Activated effector memory CD4-positive, alpha-beta T cell treated with anti-CD3 and anti-CD28 coated beads, Interleukin-2, amount 50 U/mL, for 16 hours (primary cell): ENCODE measurements at places on chromosomes 2 and 18.

GRCh38 chr2:231554748-231555545 is 24.7 kb upstream of the NMUR1 start:
- no peak for DNase-seq

DNA sequence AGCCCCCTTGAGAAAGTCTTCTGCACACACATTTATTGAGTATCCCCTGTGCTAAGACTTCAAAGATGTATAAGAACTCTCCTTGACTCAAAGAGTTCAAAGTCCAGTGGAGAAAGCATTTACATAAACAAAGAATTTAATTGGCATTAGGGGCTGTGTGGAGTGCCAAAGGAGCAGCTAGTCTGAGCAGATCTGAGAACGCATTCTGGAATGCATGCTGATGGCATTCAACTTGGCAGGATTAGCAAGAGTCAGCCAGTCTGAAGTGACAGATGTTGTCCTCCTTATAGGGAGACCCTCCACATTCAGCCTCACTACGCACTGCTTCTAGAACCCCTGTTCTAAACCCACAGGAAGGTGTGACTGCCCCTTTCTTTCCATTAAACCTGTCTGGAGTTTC is 191.5 kb downstream of the RAD51AP2 start:
- no peak for DNase-seq

- DNase-seq = no peak
Measured at GRCh38 chr2:149160701-149161217, 122.3 kb downstream of the LYPD6B start.

- no peak for DNase-seq
Measured at GRCh38 chr2:224668123-224668909, 47.8 kb downstream of the CCDC195 start.

GRCh38 chr18:48924630-48925490 is 25.9 kb downstream of the SMAD7 start:
- DNase-seq = peak; percentile 69

GRCh38 chr2:240506406-240507059 is 51.3 kb downstream of the ANKMY1 start:
- peak; percentile 50 for DNase-seq

DNA sequence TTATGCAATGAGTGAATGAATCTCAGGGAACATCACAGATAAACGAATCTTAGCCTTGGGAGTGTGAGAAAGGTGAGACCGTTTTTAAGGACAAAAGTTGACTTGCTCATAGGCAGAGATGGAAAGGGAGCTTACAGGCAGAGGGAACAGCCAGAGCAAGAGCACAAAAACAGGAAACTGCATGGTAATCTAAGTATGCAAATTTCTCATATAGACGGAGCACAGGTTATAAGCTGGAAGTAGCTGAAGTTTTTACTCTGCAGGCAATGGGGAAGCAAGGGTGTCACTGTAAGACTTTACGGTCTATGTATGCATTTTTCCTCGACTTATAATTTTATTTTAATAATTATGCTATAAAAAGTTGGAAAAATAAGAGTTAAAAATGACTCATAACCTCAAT is 44.8 kb upstream of the STRN start:
- no peak for DNase-seq

DNA sequence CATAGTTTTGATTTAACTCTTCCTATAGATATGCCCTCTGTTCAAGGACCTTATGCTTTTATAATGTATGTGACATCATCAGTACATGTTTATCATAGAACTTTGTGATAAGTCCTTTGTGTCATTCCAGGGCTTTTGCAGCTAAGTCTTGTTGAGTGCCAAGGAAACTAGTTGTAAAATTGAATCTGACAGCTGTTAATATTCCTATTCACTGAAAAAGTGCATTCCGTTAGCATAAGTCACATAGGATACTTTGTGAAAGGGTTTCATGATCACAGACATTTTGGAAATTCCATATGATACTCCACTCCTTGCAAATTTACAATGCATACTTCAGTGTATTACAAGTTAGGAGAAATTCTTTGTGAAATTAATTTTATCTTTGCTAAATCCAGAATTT is 503.4 kb downstream of the CCDC85A start:
- DNase-seq = no peak

- DNase-seq = no peak
Measured at GRCh38 chr2:217244815-217245214, 385.0 kb upstream of the TNP1 start.

DNA sequence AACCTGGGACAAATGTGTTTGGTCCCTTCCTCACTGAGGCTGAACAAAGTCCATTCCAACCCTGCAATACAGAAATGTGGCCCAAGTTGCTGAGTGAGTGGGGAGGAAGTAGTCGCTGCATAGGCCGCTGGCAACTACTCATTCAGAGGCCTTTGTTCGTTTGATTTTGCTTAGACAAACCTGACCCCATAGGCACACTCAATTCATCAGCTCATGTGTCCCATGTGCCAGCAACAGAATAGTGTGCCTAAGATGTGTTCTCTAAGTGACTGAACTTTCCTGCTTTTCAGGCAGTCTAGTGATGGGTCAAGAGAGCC is 23.0 kb downstream of the PTPN18 start:
- no peak for DNase-seq

DNA sequence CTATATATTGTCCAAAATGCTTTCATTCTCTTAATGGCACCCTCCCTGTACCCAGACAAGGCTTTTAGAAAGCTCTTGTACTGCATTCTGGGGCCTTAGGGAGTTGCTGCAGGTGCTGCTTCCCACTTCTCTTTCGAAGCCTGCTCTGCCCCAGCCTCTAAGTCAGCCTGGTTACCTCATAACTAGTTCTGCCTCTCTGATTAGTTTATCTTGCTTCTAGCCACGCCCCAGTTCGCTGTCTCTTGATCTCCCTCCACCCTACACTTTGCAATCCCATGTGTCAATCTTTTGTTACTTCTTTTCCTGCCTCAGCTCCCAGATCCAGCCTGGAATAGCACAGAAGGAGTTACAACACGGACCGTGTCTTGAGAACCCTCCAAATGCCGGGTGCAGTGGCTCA is 13.8 kb upstream of the NCOA1 start:
- DNase-seq = no peak

DNA sequence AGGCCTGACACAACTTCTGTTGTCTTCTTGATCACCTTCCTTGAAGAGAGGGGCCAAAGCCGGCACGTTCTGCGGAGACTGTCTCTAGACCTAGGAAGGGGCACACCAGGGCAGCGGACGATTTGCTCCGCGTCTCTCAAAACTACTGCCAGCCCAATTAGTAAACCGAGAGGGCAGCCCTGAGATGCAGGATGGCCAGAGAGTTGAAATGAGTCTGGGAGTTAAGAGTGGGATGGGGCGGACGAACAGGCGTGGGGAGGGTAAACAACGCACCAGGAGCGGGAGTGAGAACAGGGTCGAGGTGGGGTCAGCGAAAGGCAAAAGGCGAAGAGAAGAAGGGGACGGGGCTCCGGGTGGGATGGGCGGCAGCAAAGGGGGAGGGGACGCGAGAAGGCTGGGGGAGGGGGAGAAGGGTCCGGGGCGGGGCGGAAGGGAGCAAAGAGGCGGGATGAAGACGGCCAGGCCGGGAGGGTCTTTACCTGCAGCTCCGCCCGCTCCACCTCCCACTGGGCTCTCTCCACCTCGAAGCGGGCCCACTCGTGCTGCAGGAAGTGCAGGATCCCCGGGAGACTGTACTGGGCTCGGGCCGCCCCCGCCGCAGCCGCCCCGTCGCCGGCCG is 476 bp downstream of the STRN start:
- DNase-seq = peak; percentile 73

DNA sequence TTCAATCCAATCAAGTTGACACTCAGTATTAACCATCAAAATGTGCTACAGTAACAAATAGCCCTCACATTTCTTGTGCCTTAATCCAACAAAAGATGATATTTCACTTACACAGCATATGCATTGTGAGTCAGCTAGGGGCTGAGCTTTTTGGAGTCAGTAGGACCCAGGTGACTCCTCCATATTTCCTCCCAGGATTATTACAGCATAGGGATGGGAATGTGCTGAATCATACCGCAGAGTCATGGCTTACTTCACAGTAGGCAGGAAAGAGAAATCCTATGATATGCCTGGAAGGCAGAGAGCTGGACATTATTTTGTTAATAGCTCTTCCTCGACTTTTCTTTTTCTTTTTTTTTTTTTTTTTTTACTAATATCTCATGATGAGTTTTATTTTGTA is 153.3 kb downstream of the TMEM182 start:
- DNase-seq = no peak

GRCh38 chr2:35803126-35803525 is 552.5 kb upstream of the CRIM1 start:
- DNase-seq = no peak

DNA sequence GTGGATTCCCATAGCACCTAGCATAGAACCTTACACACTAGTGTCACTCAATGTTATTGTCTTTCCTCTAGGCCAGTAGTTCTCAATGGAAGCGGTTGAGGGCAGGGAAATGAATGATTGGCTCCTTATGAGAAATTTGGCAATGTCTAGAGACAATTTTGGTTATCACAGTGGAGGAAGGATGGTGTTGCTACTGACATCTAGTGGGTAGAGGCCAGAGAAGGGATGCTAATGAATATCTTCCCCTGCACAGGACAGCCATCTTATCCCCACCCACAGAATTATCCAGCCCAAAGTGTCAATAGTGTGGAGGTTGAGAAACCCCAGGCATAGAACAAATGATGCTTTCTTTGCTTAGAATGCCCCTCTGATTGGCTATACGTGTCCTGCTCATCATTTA is 15.8 kb downstream of the C18orf63 start:
- DNase-seq = no peak

DNA sequence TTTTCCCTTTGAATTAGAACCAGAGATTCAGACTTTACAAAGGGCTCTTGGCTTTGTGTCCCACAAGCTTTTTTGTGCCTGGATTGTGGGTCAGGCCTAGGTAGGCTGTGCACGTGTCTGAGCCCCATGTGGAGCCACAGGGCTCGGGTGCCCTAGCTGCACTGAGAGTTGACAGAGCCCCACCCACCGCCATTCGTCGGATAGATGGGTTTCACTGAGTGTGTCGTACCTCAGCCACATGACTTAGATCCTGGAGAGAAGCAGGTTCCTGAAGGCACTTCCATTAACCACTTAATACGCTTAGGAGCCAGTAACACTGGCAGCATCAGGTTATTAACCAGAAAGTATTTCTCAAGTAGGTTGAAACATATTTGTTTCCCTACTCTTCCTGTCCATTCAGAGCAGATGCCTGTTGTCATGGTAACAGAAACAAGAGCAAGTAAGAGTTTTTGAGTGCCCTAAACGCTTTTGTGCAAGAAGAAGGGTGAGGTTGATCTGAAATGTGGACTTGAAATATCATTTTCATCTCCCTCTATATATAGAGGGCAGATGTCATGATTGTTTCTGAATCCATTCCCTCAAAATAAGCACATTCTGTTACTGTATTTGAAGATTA is 30.0 kb downstream of the ADCYAP1 start:
- DNase-seq = no peak

DNA sequence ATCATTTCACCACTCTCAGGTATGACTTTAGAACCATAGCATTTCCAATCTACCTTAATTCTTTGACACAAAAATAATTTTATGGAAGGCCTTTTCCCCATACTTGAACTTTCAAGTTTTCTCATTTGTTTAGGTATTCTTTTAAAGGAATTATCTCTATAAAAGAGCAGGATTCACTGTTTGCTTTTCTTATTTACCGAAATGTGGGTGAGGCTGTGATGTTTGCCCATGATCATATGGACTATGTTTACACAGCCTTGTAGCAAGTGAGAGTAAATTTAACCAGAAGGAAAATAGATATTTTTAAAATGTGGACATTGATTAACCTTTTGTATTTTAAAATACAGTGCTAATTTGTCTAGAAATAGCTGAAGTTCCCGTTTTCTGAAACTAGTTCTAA is 26.3 kb downstream of the CAB39 start:
- no peak for DNase-seq

- no peak for DNase-seq
Measured at GRCh38 chr2:215851082-215851481, 162.3 kb downstream of the MREG start.

DNA sequence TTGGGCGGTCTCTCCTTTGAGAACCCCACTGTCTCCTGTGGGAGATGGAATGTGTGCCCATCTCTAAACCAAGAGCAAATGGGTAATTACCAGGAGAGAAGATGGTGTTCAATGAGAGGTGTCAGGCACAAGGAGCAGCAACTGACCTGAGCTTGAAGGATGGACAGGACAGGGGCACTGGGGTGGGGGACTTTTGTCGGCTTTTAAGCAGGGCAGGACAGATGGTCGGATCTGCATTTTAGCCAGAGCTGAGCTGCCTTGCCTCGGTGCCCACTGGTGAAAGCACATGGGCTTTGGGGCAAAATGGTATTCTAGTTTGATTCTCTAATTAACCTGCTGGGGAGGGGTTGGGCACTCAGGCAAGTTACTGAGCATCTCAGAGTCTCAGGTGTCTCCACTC is 98.0 kb downstream of the INHBB start:
- peak; percentile 12 for DNase-seq

DNA sequence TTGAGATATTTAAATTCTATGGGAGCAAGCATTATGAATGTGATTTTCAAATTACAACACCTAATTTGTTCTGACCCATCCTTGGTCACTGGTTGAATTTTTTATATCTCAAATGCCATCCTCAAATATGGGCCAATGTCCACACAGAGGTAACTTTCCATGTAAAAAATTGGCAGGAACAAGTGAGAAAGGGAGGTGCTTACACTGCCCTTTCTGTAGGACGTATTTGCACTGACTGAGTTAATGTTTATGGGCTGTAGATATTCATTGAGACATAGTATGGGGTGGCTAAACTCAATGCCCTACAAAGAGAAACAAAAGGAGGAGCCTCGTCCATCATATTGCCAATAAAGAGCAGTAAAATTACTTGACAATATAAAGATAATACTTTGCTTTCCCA is 259.3 kb downstream of the NRXN1 start:
- no peak for DNase-seq

GRCh38 chr18:35876243-35876642 is 96.2 kb upstream of the RMP24 start:
- no peak for DNase-seq
